Stimulated activated CD4-positive, alpha-beta T cell treated with anti-CD3 and anti-CD28 coated beads, Interleukin-15, amount 100 ng/mL, for 1 hour (primary cell): ENCODE measurements at places on chromosomes 3 and 15.
A peak's percentile ranks its signal among the peaks of the same experiment; 100 is the strongest.

DNA sequence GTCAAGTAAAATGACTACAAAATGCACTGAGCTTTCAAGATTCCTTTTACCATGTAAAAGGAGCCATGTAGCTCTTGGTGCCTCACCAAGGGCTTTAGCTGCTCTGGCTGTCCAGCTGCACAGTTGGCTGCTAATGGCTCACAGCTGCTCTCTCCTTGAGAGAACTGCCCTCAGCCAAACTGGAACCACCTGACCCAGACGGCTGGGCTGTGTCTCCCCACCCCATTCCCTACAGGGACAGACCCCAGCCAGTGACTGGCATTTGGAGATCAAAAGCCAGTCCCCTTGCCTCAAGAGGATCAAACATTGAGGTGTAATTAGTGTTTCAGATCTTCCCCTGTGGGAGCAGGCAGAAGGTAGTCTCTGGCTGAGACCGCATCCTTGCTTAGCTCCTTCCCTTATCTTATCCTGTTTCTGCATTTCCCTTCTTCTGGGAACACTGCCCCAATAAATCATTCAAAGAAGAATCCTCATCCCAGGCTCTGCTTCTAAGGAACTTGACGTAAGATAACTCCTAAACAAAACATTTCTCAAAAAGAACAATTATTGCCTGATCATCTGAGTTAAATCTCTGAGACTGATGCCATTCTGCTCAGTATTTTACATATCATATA lies 28.6 kb upstream of the UBE2E2 start:
- DNase-seq = no peak

DNA sequence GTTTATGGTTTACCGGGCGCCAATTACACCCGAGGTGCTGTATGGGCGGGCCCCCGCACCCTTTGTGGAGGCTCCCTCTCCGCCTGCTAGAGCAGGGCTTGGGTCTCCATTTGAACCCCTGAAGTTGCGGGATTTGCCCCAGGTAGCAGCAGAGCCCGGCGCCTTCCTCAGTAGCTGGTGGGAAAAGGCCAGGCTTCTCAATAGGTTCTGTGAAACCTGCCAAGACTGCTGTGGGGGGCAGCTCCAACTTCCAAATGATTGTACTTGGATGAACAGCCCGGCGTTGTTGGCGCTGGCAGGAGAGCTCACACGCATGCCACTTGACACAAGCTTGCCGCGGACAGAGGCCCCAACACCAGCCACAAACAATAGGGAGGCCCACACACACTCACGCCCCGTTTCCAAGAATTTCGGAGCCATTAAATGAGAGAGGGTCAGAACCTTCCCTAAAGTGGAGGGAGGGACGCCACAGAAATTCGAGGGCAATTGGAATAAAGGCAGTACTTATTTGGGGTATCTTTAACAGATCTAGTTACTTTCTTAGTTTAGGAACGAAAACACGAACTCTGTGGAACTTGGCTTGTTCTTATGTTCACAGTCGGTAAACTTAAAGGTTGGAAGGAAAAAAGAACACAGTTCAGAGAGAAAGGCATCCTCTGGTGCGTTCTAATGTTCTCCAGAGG lies 1.4 kb downstream of the EPHB3 start:
- DNase-seq = no peak

DNA sequence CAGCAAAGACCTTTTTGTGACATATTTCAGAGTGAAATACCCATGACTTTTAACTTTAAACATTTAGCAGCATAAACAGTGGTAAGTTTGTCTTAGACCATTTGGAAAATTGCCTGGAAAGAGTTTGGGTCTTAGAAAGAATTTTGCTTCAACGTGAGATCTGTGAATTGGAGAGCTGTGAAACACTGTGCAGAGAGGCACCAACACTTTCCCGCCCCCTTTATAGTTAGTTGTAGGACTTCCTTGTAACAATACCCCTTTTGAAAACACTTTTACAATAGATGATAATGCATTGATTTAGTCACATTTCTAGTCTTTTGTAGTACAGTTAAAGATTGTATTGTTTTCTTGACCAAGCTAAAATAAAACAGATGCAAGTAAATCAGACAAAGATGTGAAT lies 43.5 kb upstream of the MBNL1 start:
- no peak for DNase-seq

- DNase-seq = no peak
Measured at GRCh38 chr3:16178628-16178988, 4.1 kb downstream of the GALNT15 start.

DNA sequence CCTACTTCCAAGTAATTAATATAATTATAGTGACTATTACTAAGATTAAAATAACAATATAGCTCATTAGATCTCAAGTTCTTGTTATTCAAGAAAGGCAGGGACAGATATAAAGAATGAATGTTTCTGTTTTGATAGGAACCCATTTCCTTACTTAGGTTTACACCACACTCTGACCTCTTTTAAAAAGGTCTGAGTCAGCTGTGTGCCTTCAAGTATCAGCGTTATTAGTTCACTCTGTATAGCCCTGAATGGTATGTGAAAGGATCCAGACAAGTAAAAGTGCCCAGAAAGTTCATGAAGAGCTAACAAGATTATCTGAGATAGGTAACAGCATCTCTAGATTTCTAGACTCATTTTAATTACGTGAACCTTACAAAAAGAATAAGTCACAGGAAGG lies 28.9 kb downstream of the PDCD10 start:
- no peak for DNase-seq

- no peak for DNase-seq
Measured at GRCh38 chr15:101625980-101626379, 26.2 kb downstream of the TM2D3 start.

DNA sequence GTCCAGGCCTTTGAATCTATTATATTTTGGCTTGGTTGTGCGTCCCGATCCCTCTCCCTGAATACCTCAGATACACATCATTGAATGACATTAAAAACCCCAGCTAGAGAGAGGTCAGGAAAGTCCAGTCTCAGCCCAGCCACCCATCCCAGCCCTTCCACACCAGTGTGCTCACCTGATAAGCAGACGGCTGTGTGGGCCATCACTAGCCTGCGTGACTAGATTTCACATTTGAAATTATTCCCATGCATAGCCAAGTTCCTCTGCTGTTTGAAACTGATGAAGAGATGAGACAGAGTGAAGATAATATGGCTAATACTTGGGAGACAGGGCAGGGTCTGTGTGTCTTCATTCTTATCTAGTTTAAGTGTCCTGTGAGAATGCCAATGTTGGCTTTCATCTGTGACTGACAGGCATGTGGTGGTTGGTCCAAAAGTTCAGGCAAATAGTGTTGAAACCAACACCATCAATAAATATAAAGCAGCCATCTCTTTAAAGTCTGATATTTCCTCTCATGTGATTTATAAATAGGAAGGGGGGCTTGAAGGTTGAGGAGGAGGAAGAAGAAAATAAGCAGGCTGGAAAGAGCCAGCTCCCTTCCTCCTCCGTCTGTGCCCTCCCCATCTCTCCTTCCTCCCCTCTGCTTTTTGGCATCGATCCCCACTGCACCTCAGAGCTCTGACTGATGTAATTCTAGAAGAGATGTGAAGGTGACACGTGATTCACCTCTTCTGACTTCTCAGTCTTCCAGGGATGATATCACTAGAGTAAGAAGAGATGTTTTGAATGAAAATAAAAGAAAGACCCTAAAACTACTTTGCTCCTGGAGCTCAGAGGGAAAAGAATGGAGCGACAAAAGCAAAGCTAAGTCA lies 5.1 kb downstream of the FAM43A start:
- DNase-seq = no peak

GRCh38 chr3:45460361-45460760 lies 72.0 kb downstream of the LARS2 start:
- DNase-seq = no peak

DNA sequence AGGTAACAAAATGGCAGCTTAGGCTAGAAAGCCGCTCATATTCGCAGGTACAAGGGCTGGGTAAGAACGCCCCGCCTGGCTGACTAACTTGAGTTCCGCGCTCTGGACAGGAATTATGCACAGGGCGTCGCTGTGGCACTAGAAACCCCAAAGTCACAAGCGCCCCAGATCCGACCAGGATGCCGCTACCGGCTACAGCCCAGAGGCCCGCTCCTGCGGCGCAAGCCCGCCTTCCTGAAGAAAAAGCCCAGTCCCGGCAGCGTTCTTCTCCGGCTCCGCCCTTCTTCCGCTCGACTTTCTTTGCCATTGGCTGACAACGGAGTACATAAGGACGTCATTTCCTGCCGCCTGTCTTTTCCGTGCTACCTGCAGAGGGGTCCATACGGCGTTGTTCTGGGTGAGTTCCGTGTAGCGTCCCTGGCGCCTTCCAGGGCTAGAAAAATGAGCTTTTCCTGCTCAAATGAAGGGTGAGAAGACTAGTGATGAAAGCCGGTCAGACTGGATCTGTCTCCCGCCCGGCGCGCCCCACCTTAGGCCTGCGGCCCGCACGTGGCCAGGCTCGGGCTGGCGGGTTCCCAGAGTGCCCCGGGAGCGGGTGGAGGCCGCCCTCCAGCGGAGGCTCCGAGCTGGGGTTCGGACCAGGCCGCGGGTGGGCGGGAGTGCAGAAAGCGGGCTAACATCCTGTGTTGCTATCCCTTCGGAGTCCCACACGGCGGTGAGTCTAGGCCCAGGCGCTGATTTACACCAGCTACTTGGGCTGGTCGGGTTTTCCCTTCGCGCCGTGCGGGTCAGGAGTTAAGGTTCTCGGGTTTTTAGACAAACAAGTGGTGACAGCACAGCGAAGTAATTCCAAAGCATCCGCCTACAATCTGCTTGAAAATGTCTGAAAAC lies at the start of gene RPSA:
Gene RPSA, plus strand, starts transcription at position 353 of the 891 bp plus-strand sequence. CDS start 934 bp downstream, outside the sequence.
- peak; percentile 93 for DNase-seq

DNA sequence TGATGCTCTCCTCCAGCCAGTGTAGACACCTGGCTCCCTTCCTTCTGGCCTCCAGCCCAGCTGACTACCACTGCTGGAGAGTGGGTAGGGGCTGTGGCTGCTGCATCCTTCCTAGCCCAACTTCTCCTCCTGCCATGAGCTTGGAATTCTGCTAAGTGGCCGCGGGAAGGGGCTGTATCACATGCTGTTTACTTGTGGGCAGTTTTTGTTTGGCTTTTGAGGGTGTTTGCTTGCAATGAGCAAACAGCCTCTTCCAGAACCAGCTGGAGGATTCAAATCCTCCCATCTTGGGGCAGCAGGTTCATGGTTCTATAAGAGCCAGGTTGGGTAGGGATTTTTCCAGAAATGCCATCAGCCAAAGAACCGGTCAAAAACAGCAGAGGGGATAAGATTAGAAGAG lies 9.0 kb downstream of the GASK1A start:
- DNase-seq = no peak

GRCh38 chr3:153028381-153028780 lies 133.6 kb upstream of the RAP2B start:
- DNase-seq = no peak

GRCh38 chr3:169841171-169841570 lies 28.5 kb upstream of the LRRC34 start:
- no peak for DNase-seq
